Calu3 (cell line): ENCODE measurements at places on chromosomes 16 and 17. TPM values are rescaled to one million over a fixed set of nuclear protein-coding genes. Genes with fewer than 3 reads are reported as not detected.

DNA sequence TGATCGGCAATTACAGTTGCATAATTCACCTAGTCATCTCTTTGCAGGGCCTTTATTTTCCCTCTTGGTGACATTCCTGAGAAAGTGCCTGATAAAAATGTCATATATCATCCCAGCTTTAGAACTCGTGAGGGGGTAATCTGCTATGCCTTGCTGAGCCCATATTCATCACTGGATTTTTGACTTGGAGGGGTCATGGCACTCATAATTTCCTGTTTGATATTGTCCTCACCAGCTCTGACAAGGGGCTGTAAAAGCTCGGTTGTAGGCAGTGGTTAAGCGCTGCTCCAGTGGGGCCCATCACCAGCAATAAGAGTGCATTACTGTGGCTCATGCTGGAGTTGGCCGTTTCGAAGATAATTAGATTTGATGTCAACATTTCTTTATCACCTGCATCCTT lies 227.3 kb downstream of the IRX3 start:
- DNase-seq, result no peak

GRCh38 chr17:33330877-33331276 lies 37.8 kb upstream of the ASIC2 start:
- DNase-seq, result no peak

- no peak for DNase-seq
These were observed 78.8 kb downstream of the BRIP1 start for GRCh38 chr17:61784510-61784909.

DNA sequence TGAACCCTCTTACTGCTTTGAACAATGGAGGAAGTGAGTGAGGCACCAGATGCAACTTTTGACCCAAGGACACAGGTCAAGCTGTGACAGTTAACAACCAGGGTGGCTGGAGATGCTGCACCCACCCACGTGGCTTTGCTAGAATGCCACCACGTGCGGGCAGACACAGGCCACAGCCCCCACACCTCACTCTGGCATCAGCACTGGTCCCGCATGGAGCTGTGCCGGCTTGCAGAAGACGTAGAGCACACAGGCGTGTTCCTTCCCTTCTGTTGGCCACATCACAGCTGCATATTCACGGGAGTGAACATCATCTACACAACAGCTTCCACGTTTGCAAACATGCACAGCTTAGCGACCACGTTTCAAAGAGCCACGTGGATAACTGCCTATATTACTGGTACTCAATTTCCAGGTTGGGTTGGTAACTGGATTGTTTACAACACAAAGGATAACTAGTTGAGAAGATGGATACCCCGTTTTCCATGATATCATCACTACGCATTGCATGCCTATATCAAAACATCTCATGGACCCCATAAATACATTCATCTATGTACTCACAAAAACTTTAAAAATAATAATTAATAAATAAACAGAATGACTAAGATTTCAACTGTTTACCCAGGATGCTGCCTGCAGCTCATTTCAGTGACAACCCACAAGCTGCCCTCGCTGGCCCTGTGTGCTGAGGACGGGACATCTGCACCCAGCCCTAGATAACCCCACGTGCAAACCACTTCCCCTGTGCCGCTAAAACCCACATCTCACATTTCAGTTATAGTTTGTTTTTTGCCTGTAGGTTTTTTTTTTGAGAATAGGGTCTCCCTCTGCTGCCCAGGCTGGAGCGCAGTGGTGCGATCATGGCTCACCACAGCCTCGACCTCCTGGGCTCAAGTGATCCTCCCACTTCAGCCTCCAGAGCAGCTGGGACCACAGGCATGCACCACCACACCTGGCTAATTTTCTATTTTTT lies 132.0 kb downstream of the ANKRD11 start:
- no peak for DNase-seq

The KRTAP1-3 gene
- total RNA-seq, result not detected in 2 replicates

The PPP1R1B gene
- 8.3 and 11.1 TPM in 2 replicates for total RNA-seq

The SKAP1 gene
- 4.4 and 9.3 TPM in 2 replicates for total RNA-seq

The CAPNS2 gene
- total RNA-seq, result not detected in 2 replicates
